Fibroblast of pulmonary artery (primary cell): ENCODE measurements at places on chromosomes 4 and X.

DNA sequence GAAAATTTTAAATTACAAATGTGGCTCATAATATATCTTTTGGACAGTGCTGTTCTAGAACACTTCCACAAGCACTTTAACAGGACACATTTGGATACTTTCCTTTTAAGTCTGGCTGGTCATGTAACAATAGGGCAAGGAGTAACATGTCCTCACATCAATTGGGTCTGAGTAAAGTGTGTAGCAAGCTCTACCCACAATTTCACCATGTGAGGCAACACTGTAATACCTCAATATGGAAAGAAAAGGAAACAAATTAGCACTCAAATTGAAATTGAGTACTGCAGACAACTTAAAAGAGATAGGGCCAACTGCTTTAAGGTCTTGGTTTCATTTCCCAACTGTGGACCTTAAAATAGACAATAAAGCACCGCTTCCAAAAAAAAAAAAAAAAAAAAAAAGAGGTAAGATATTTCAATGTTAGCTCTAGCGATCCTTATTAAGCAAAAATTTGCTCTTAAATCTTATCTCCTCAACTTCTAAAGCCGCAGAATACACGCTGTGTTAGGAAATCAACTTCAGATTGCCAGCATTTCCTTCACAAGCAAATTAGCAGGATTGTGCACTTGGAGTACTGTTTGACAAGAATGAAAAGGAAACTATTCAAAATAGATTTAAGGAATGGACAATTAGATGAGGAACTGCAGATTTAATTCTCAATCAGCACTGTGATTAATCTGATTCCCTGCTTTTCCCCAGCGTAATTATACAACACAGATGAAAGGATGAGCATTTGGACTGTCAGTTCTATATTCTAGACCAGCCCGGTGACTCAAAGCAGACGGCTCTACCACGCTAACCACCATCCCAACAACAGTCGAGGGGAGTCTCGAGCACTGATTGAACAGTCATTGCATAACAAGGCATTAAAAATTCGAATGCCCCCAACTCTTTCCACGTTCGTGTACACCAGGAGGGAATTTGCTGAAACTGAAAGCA is 1.6 kb downstream of the CASK start:
- DNase-seq = peak; percentile 73

DNA sequence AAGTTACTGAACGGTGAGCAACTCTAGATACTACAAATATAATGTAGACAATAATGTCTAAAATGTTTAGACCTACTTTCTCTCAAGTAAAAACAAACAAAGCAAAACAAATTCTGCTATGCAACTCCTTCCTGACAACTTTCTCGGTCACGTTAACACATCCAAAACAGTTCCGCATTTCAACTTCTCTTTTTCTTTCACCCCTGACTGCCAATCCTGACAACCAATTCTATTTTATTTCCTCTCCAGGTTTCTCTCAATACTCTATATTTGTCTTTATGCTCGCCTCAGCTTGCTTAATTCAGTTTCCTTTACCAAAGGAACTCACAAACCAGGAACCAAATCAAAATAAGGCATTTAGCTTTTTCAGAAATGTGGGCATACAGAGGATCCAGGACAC is 513.0 kb downstream of the FSTL5 start:
- DNase-seq = no peak

- DNase-seq = peak; percentile 1
These were observed 173.2 kb upstream of the FAM9B start for GRCh38 chrX:9207142-9207541.

- peak; percentile 54 for DNase-seq
These were observed 4.5 kb downstream of the NBDY start for GRCh38 chrX:56733459-56734046.

DNA sequence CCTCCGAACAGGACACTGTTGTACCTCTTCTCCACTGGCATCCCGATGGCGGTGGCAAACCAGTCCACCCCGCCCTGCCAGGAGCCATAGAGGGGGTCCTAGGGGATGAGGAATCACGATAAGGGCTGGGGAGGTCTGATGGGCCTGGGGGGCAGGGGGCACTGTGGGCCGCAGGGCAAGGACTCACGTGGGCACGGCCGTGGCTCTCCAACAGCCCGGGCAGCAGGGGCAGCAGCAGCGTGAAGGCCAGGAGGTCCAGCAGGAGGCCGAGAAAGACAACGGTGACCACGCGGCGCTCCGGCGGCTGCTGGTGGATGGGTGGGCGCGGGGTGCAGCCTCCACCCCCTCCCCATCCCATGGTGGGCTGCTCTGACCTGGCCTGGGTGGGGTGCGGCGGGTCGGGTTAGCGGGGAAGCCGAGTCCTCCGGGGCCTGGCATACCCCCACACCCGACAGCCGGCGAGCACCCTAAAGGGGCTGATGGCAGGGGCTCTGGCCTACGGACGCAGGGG is 29.6 kb downstream of the NOP14 start:
- no peak for DNase-seq

GRCh38 chr4:8459867-8460445 is 19.4 kb downstream of the TRMT44 start:
- no peak for DNase-seq

GRCh38 chrX:150700107-150700506 is 6.9 kb downstream of the MTMR1 start:
- no peak for DNase-seq

DNA sequence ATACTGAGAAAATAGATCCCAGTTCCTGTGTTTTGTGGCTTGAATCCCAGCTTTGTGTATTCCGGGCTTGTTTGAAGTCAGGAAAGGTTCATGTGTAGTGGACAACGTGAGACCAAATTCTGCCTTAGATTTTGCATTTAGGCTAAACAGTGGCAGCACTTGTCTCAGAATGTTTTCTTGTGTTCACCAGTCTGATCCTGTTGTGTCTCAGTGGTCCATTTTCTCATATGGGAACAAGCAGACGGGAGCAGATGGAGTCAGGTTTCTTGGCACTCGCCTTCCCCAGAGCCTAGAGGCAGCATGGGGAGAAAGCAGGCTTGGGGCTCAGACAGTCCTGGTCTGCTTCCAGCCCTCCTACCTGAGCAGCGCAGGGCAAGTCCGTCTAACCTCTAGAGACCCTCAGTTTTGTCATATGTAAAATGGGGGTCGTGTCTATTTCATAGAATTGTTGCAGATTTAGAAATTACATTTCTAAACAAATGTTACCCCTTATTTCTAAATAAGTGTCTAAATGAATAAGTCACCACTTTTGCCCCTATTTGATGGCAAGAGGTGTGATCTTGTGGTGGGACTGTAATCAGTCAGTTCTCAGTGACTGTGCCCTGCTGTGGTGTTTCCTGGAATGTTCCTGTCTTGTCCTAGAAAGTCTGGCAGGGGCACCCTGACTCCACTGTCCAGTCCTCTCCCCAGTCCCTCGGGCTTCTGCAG is 28.3 kb upstream of the MSANTD1 start:
- DNase-seq = no peak

GRCh38 chr4:110292994-110293744 is 94.8 kb upstream of the ELOVL6 start:
- DNase-seq = no peak

DNA sequence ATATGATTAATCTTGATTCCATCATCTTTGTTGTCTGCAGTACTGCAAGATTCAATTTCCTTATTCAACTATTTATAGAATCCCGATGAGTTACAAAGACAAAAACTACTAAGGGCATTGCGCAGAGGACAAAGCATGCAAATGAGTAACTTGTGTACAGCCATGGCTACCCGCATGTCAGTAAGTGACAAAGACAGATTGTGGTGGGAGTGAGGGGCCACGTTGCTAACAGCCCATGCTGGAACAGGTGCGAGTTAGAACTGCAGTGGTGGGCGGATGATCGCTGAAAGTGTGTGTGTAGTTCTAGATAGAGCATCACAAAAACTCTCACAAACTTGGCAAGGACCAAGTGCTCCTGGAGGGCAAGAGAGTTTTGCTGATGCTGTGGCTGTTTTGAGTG is 49.5 kb downstream of the ACOX3 start:
- DNase-seq = no peak

- DNase-seq = peak; percentile 66
These were observed 204.6 kb downstream of the RBM46 start for GRCh38 chr4:154985673-154986072.

- no peak for DNase-seq
These were observed 272.8 kb upstream of the PUDP start for GRCh38 chrX:7420717-7421116.

GRCh38 chr4:28075401-28075956 is 1214.8 kb downstream of the STIM2 start:
- DNase-seq = no peak

- DNase-seq = no peak
These were observed 467.4 kb downstream of the BCOR start for GRCh38 chrX:39630344-39630743.

DNA sequence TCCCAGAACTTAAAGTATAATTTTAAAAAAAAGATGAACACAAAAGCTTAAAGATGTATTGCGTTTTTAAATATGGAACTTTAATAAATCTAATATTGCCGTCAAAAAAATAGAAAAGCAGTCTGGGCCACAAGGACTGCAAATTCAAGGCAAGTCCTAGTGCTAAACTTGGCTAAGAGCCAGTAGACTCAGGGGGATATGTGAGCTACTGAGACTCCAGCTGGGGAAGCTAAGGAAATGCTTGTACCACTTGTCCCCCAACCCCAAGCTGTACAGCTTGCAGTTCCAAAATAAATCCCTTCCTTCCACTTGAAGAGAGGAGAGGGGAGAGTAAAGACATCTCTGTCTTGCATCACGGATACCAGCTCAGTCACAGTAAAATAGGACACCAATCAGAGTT is 290.8 kb upstream of the FGF13 start:
- no peak for DNase-seq

DNA sequence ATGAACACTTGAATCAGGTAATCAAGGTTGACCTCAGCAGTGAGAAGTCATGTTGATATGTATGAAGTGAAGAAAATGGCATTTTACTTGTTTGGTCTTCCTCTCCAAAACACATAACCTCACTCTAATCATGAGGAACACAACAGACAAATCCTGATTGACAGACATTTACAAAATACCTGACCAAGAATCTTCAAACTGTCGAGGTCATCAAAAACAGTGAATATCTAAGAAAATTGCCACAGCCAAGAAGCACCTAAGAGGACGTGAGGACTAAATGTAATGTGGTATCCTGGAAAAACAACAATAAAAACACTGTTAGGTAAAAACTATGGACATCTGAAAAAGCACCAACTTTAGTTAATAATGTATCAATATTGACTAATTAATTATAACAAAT is 129.5 kb upstream of the MAGEB18 start:
- no peak for DNase-seq

GRCh38 chr4:159334461-159334860 is 231.6 kb downstream of the RAPGEF2 start:
- no peak for DNase-seq

GRCh38 chr4:87805971-87806370 is 6.6 kb downstream of the IBSP start:
- DNase-seq = peak; percentile 22

GRCh38 chr4:100933628-100934027 is 413.7 kb downstream of the PPP3CA start:
- DNase-seq = peak; percentile 87
